AG09319 (cell line): ENCODE measurements at places on chromosomes 7 and 10.
A peak's percentile ranks its signal among the peaks of the same experiment; 100 is the strongest.

- DNase-seq: peak; percentile 87
Measured at GRCh38 chr7:20075992-20076820, 141.0 kb downstream of the MACC1 start.

GRCh38 chr7:65980478-65981250, 1.3 kb downstream of the GUSB start:
- DNase-seq: no peak

GRCh38 chr10:1400101-1401070, 336.9 kb downstream of the ADARB2 start:
- no peak for DNase-seq

- no peak for DNase-seq
Measured at GRCh38 chr7:28364082-28364481, 48.2 kb upstream of the CREB5 start.

DNA sequence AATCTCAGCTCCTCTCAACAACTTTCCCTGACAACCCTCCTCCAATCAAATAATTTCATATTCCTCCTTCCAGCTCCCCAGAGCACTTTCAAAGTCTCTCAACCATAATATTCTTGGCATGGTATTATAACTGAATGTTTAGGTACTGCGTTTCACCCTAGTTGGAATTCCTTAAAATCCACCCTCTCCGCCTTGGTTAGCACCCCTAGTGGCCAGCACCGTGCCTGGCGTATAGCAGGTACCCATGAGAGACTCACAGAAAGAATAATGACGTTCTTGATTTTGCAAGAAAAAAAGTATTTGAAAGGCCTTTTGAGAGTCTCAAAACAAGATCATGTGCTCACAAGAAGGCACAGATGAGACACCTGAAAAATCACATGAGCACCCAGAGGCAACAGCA, 50.9 kb downstream of the GLI3 start:
- no peak for DNase-seq

DNA sequence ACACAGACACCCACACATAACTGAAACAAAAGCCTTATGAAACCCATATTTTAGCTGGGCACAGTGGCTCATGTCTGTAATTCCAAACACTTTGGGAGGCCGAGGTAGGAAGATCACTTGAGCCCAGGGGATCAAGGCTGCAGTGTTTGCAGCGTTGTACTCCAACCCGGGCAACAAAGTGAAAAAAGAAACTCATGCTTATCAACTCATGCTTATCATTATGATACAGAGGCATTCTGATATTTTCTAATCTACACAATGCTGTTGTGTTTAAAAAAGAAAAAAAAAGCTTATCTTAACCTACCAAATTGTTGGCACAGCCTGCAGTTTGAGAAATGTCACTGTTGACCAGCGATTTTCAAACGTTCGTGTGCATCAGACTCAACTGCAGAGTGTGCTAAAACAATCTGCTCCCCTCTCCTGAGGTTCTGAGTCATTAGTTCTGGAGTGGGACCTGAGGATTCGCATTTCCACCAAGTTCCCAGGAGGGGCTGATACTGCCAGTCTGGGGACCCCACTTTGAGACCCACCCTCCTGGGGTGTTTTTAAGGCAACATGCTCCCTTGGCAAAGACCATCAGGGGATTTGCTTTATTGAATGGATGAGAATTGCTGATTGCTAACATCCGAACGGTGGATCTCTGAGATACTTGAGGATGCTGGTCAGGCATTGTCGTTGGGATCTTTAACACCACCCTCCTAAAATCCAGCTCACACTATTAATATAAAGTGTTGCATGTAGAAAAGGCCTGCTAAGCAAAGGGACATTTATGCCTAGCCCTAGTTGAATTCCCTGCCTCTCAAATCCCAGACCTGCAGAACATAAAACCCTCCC, 16.2 kb downstream of the CHST3 start:
- DNase-seq: no peak

- DNase-seq: no peak
Measured at GRCh38 chr7:100127866-100128636, 1.3 kb downstream of the MBLAC1 start.
